Endothelial cell of umbilical vein (primary cell): ENCODE measurements at places on chromosomes 4 and X.
A peak's percentile ranks its signal among the peaks of the same experiment; 100 is the strongest.

DNA sequence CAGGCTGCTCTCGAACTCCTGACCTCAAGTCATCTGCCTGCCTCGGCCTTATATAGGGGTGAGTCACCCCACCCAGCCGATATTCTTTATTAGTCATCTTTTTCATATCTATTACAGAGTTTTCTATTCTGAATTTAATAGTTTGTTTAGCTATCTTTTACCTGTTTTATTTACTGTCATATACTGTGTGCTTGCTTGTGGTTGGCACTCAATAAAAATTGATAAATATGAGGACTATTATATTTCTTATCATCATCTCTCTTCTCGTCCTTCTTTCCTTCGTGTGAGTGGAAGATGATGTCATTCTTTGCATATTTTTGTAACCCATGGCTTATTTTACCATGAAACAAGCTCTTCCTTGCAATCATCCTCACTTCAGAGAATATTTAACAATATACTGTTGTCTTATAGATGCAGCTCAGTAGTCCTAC, 265.5 kb downstream of the ARHGAP24 start:
- no peak for DNase-seq

GRCh38 chrX:455673-456072, 69.0 kb upstream of the PPP2R3B start:
- no peak for DNase-seq

DNA sequence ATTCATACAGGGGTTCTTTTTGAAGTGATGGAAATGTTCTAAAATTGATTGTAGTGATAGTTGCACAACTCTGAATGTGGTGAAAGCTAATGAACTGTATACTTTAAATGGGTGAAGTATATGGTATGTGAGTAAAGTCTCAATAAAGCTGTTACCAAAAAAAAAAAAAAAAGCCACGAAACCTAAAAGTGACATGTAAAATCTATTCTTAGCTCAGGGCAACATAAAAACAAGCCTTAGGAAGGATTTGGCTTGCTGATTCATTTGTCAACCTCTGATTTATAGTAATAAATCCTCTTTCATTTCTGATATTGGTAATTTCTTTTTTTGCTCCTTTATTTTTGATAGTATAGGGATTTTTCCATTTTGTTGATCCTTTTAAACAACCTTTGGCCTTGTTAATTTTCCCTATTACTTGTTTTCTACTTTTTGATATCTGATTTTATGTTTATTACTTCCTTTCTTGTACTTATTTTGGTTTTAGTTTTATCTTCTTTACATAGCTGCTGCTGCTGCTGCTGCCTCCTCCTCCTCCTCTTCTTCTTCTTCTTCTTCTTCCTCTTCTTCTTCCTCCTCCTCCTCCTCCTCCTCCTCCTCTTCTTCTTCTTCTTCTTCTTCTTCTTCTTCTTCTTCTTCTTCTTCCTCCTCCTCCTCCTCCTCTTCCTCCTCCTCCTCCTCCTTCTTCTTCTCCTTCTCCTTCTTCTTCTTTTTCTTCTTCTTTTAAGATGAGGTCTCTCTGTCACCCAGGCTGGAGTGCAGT, 79.4 kb downstream of the ADGRG4 start:
- DNase-seq, result no peak

DNA sequence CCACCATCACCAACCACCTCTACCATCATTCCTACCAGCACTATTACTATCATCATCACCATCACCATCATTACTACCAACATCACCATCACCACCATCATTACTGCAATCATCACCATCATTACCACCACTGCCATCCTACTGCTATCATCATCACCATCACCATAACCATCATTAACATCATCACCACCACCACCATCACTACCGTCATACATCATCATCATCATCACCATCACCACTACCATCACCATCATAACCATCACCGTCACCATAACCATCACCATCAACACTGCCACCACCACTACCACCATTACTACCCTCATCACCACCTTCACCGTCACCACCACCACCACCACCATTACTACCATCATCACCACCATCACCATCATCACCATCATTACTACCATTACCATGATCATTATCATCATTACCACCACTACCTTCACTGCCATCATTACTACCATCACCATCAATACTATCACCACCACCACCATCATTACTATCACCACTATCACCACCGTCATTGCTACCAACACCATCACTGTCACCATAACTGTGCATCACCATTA, 71.8 kb downstream of the PSAPL1 start:
- DNase-seq, result no peak

GRCh38 chr4:151015459-151016347, 619 bp upstream of the LRBA start:
- DNase-seq, result peak; percentile 78

GRCh38 chrX:74351760-74352159, 47.8 kb downstream of the ZCCHC13 start:
- no peak for DNase-seq

DNA sequence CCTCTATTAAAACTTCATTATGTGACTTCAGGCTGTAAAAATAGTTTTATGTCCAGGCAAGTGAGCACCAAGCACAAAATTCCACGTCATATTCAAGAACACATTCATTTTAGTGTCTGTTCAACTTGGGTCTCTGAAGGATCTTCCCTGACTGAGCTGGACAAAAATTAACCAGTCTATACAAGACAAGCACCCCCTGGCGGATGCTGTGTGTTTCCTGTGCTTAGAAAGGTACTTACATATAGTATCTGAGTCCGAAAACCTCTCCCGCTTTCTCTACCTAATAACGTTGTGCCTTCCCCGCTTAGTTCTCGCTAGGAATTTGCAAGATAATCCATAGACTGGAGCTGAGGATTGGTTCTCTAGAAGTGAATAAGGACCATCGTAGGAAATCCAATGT, 2214.5 kb upstream of the TENM3 start:
- no peak for DNase-seq

DNA sequence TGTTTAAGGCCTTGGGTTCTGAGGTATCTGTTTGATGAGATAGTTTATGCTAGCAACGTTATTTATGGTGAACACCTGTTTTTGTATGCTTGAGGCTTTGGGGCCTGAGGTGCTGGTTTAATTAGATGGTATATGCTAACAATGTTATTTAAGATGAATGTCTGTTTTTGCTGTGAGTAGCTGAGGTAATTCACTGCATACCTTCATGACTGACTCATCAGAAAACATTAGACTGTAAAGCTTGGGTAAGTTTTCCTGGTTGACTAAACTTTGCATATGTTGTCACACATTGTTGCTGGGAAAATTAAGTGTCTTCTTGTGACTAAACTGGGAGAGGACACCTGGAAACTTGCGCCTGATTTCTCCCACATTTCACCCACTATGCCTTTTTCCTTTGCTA, 1026.6 kb downstream of the RAPGEF2 start:
- no peak for DNase-seq

DNA sequence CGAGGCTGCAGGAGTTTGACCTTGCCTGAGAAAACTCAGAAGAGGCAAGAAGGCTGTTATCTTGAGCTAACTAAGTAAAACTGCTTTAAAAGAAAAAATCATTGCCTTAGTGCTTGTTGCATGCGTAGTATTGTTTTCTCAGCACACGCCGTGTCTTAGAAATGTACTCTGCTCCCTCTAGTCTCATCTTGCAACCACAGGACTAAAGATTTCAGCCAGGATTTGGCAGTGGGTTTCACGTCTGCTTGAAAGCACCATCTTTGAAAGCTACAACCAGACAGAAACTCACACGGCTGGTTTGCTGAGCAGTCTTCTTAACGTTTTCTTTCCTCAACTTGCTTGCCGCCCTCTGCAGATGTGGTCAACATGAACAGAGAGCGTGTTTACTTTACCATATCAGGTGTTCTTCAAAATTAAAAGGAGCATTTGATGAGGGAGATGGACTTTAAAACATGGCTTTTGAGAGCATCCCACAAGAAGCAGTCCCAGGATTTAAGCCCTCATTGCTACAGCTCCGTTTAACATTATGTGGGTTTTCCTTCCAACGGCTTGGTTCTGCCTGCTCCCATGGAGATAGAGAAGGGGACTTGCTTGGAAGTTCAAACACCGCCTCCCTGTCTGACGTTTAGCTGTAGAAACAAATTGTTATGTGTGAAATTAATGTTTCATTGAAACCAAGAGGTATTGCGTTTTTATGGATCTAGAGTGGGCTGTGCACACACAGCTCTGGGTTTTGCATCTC, 3.4 kb downstream of the SORCS2 start:
- DNase-seq, result no peak

GRCh38 chrX:109818976-109819375, 85.9 kb upstream of the ACSL4 start:
- DNase-seq, result no peak

DNA sequence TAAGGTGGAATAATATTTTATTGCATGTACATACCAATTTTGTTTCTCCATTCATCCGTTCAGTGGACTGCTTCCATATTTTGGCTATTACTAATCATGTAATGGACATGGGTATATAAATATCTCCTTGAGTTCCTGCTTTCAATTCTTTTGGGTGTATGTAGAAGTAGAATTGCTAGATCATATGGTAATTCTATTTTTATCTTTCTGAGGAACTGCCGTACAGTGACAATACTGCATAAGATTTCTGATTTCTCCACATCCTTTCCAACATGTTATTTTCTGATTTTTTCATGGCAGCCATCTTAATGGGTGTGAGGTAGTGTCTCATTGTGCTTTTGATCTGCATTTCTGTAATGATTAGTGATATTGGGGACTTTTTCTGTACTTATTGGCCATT, 19.2 kb downstream of the ALPK1 start:
- DNase-seq, result no peak

GRCh38 chr4:1011022-1011665, at the start of gene FGFRL1:
Gene FGFRL1 (plus strand): TSS chr4:1011626. CDS start chr4:1012486, 860 bp downstream.
- peak; percentile 76 for DNase-seq

DNA sequence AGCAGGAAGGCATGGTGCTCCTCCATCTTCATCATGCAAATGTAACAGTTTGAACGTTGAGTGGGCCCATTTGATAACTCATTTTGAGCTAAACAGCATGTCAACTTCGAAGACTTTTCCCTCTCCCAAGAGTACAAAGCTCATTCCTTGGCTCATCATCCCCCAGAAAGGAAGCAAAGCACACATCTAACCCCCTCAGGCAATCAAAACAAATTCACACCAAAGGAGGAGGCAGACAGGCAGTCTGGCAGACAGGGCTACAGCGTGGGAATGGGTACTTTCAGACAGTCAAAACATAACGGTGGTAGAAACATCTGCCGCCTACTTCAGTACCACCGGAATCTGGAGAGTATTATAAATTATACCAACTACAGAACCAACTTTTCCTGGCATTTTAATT, 81.7 kb downstream of the PCDH19 start:
- no peak for DNase-seq

GRCh38 chr4:179678093-179678814, 2236.0 kb upstream of the AGA start:
- DNase-seq, result no peak

DNA sequence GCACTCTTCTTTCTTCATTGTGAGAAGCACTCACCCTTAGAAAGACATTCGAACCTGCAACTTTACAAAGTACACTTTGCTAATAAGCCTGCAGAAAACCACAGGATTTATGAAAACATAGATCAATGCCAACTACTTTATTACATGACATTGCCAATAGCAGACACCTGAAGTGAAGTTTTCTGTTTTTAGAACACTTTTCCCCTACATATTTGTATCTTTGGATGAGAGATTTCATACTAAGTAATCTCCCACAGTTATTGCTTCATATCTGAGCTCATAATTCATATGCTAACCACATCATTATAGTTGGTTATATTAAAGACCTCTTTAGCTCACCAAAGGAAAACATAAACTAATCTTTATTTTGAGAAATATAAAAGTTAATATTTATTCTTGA, 276.5 kb upstream of the CTSO start:
- DNase-seq, result no peak

DNA sequence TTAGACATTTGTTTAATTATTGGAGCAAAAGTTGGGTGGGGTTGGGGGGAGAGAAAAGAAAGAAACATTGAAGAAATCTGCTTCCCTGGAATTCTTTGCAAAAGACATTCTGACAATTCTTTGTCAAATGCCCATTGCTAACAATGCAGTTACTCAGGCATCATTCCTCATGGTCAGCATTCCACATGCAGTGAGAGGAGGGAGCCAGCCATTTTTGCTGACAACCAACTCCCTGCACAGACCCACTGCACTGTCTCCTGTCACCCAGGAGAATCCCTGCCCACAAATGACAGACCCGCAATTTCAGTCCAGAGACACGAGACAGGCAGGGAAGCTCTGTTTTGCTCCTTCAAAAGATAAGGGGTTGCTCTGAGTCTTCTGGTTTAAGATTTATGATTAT, 985.1 kb upstream of the SLIT2 start:
- DNase-seq, result no peak

GRCh38 chr4:154593868-154594267, 3.3 kb upstream of the FGA start:
- no peak for DNase-seq

- peak; percentile 1 for DNase-seq
Observed at GRCh38 chrX:118495958-118496762, 545 bp downstream of the DOCK11 start.

GRCh38 chrX:154114652-154115051, 17.1 kb upstream of the MECP2 start:
- DNase-seq, result no peak

DNA sequence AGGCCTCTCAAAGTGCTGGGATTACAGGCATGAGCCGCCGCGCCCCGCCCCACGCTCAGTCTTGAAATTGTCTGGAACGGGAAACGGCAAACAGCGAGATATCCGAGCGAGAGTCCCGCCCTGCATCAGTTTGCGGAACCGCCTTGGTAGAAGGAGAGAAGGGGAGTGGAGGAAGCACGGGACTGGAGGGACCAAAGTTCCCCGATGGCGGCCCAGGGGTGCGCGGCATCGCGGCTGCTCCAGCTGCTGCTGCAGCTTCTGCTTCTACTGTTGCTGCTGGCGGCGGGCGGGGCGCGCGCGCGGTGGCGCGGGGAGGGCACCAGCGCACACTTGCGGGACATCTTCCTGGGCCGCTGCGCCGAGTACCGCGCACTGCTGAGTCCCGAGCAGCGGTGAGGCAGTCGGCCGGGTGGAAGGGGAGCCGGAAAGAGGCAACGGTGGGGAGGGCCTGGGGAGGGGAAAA, at the start of gene BST1:
Gene BST1 (plus strand): TSS at position 125 of the 463 bp plus-strand sequence. CDS start 80 bp downstream, at position 205.
- peak; percentile 52 for DNase-seq

GRCh38 chr4:78757574-78757973, 18.6 kb upstream of the BMP2K start:
- DNase-seq, result no peak

DNA sequence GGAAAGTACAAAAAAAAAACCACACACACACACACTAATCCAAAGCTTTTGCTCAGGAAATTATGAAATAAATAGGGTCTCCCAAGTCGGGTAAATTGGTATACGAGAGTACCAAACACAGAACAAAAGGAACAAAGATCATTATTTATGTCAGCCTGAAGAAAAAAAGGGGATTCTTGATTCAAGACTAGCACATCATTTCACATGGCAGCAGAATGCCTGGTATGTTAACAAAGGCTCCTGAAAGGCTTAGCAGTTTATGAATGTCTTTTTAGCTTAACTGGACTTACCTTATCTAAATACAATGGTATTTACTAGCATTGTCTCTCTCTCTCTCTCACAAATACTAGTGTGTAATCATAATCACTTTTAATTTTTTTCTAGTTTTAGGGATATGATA, 11.3 kb downstream of the RAP2C start:
- DNase-seq, result no peak
